BJ (cell line): ENCODE measurements at places on chromosomes 12 and 14.

- no peak for DNase-seq
Measured at GRCh38 chr12:31003861-31004640, 69.6 kb upstream of the DDX11 start.

- peak; percentile 9 for DNase-seq
Measured at GRCh38 chr14:59055439-59056045, 132.9 kb upstream of the DAAM1 start.

GRCh38 chr12:102526656-102527055, 46.3 kb upstream of the IGF1 start:
- no peak for DNase-seq

DNA sequence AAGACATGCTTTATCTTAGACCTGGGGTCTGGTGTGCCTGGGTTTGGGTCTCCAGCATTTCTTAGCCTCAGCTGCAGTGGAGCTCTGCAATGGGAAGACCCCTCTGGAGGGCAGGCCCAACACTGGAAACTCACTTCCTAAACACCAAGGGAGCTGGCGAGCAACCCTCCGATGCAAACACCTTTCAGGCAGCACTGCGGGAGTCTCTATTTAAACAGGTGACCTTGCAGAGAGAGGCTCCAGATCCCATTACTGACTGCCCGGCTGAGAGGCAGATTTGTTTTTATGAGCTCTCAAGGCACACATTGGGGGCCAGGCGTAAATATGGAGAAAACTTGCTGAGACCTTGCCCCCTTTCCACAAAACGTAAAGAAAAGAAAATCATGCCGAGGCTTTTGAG, 195.5 kb downstream of the PAX9 start:
- DNase-seq = no peak

- no peak for DNase-seq
Measured at GRCh38 chr12:3759878-3760277, 7.0 kb upstream of the CRACR2A start.

DNA sequence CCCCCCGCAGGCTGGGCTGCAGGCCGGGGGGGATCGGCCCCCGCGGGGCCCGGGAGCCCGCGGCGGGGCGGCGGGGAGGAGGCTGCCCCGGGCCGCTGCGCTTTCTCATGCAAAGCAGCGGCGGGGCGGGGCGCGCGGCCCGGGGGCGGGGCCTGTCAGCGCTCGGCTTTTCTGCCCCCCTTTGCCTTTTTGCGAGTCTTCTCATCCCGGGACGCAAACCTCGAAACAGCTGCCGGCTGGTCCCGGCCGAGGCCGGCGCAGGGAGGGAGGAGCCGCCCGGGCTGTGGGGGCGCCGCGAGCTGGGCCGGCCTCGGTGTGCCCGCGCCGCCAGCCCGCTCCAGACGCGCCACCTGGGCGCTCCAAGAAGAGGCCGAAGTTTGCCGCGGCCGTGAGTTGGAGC, at the start of gene FZD10:
TSS of gene FZD10 (plus strand) at position 198 of the 400 bp plus-strand sequence. CDS start 479 bp downstream, outside the sequence.
- DNase-seq = no peak

DNA sequence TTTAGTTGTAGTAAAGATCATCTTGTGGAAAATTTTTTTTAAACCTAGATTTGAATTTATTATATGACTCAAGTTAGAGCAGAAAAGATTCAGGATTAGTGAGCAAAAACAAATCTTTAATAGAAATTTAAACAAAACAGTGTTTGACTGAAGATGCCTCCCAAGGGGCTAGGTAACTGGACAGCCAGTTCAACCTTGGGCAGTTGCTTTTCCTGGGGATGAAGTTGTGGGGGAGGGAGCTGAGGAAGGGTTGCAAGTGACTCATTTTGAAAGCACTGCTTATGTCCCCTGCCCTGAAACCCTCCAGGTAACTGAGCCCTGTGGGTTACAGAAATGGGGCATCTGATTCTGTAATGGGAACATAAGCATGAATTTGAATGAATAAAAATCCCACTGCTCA, 13.1 kb downstream of the CFAP54 start:
- no peak for DNase-seq

DNA sequence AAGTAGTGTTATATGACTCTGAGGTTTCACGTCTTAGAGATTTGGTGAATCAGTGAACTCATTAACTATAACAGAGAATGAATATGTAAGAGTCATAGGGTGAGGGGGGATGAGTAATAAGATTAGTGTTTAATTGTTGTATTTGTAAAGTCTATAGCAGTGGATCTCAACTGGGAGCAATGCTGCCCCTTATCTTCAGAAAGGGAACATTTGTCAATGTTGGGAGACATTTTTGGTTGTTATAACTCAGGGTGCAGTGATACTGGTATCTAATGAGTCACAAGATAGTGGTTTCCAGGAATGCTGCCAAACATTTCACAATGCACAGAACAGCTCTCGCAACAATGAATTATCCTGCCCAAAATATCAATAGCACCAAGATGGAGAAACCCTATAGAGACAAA, 1193.7 kb downstream of the GALC start:
- DNase-seq = peak; percentile 84

DNA sequence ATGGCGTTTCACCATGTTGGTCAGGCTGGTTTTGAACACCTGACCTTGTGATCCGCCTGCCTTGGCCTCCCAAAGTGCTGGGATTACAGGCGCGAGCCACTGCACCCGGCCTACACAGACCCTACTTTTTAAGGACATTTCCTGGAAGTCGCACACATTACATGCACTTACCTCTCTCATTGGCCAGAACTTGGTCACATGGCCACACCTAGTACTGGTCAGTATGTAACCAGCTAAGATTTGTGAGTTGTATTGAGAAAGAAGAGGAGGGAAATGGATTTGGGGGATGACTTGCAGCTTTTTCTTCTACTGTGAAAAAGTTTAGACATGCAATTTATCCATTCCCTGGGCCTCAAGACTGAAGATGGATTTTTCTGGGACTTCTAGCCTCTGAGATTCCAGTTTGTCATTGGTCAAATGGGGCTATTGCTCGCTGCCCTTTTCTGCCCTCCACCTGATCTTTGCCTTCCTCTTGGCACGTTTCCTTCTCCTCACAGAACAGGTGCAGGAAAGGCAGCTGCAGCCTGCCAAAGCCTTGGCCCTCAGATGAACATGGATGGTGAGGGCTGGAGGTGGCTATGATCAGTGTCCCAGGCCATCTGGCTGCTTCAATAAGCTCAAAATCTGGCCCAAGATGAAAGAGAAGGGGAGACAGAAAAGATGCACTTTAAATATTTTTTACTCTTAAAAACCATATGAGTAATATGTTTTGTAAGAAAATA, 7.1 kb upstream of the ZDHHC22 start:
- DNase-seq = no peak

DNA sequence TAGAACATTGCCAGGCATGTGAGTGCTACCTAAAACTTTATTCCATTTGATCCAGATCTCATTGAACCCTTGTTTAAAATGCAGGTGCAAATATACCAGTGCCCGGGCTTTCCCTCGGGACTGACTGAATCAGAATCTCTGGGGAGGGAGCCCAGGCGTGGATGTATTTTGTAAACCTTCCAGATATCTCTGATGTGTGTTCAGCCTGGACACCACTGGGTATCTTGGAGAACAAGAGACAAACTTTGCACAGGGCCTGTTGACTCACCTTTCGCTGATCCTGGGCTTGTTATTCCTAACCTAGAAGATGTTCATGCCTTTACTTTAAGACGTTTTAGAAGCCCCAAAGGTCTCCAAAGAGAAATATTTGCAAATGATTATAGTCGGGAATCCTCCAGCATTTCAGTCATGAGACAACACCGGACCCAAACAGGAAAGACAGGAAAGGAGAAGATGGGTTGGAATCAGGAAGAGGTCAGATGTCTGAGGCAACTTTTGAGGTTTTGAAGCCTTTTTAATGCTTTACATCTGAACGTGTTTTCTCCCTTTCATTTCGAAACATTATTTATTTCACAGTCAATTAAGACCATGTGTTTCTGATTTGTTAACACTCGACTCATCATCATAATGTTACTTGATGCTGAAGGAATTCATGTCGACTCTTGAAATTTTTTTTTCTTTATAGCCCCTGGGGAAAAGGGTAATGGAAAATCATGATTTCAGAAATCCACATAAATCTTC, 118.6 kb downstream of the PLXNC1 start:
- peak; percentile 93 for DNase-seq

- no peak for DNase-seq
Measured at GRCh38 chr12:85367936-85368335, 87.9 kb downstream of the ALX1 start.

- no peak for DNase-seq
Measured at GRCh38 chr12:116294454-116295165, 17.1 kb upstream of the MED13L start.

- no peak for DNase-seq
Measured at GRCh38 chr14:64717870-64718269, 13.6 kb downstream of the PLEKHG3 start.

DNA sequence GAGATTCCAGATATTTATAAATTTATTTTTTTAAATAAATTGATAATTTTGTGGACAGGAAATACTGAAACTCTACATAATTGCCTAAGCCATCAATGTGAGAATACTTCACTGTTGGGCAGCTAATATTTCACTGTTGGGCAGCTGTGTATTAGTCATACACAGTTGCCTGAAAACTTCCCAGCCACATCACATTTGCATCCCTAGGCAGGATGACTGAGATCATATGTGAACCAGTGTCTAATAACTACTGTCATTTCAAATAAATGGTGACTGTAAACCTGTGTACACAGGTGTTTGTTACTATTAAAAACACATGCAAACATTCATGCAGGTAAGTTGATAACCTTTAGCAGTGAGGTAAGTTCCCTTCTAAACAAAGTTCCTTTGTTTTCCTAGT, 43.9 kb downstream of the TMTC3 start:
- no peak for DNase-seq

- DNase-seq = no peak
Measured at GRCh38 chr12:24945845-24946244, 3.1 kb downstream of the BCAT1 start.

GRCh38 chr14:75825147-75825592, 156.6 kb downstream of the TGFB3 start:
- no peak for DNase-seq

- no peak for DNase-seq
Measured at GRCh38 chr14:29205658-29206057, 439.1 kb downstream of the FOXG1 start.

DNA sequence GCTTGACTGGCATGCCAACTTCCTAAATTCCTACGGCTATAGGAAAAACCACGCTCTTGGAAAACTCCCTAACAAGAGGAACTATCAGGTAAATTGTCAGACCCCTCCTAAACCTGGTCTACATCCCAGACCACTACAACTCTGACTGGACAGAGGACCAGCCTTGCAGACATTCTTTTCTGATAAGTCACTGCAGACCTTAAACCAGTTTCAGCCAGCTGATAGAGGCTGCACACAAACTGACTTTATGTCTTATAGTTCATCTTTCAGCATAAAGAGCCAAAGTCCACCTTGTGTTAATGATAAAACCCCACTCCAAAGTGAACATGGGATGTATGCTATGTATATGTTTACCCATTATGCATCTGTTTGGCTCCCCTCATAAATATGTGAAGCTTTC, 166.6 kb downstream of the KTN1 start:
- DNase-seq = no peak

GRCh38 chr12:113263431-113263963, 42.2 kb downstream of the TPCN1 start:
- DNase-seq = no peak

- DNase-seq = no peak
Measured at GRCh38 chr14:73824127-73824526, 27.5 kb upstream of the PTGR2 start.

- no peak for DNase-seq
Measured at GRCh38 chr12:120142231-120142877, 25.8 kb upstream of the RAB35 start.

GRCh38 chr12:12903642-12904609, 12.6 kb downstream of the GPRC5A start:
- DNase-seq = no peak

- no peak for DNase-seq
Measured at GRCh38 chr12:76952995-76953394, 74.2 kb upstream of the CSRP2 start.

- DNase-seq = no peak
Measured at GRCh38 chr12:65640489-65640901, 183.8 kb upstream of the HMGA2 start.

- DNase-seq = no peak
Measured at GRCh38 chr12:123319826-123320225, 44.8 kb downstream of the SBNO1 start.

DNA sequence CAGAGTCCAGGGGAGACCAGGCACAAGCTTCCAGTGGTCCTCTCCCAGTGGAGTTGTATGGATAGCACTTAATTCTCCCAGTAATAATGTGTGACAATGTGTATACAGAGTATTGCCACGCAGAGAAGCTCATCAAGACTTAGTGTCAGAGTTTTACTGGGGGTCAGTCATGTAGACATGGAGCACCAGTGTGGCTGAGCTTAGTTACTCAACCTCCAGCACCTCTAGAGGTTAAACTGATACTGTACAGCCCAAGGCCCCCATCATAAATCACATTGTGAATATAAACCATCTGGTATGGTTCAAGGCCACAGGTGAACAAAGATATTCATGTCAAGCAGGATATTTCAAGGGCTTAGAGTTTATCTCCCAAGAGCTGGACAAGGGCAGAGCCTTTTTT, 378.1 kb upstream of the TMPO start:
- DNase-seq = no peak

DNA sequence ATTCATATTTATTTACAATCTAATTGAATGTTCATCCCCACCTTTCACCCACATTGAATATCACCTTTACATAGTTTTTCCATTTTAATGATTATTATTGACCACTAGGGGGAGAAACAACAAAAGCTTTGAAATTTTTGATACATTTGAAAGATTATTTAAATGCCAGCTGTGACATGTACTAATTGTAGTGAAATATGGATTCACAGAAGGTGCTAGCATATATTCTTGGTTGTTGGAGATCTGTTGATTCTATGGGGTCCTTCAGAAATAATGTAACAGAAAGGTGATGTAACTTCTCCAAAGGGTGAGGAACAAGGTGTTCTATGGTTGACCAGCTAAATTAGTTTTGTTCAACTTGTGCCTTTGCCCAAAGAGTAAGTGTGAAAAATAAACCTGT, 22.4 kb upstream of the GPR33 start:
- DNase-seq = no peak

- no peak for DNase-seq
Measured at GRCh38 chr12:100359248-100359647, 2.4 kb downstream of the SLC17A8 start.

DNA sequence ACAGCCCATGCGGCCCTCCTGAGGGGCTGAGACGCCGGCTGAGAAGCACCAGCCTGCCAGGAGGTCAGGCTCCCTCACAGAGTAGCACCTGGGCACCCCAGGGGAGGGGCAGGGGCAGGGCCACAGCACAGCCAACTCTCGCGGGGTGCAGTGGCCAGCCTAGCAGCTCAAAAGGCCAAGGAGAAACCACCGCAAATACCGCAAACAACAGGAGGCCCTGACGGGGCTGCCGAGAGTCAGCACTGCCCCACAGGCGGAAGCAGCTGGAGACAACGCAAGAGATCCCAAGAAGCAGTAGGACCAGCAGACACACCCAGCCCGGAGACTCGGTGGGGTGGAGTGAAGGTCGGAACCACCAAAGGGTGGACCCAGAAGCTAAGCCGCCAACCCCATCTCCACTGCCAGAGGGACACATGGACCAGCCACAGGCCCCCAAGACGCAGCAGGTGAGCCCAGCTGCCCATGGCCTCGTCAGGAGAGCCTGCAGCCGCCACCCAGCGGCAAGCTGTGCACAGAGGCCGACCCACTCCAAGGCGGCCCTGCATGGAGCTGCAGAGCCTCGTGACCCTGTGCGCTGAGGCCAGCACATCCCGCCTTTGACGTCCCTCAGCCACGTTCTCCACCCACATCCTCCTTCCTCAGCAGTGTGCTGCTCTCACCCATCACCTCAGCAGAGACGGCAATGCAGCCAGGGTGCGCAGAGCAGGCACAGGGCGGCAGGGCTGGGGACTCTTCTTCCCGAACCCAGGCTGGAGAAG, 31.7 kb upstream of the BTBD6 start:
- DNase-seq = no peak

- no peak for DNase-seq
Measured at GRCh38 chr14:82124511-82124910, 590.9 kb upstream of the SEL1L start.
